T1000 (cell line): ENCODE measurements at places on chromosomes 6 and 20.
A peak's percentile ranks its signal among the peaks of the same experiment; 100 is the strongest.

GRCh38 chr20:34401741-34402455 is 38.8 kb downstream of the ITCH start:
- DNase-seq = no peak

- no peak for DNase-seq
These were observed 202.8 kb downstream of the CD83 start for GRCh38 chr6:14320332-14320731.

DNA sequence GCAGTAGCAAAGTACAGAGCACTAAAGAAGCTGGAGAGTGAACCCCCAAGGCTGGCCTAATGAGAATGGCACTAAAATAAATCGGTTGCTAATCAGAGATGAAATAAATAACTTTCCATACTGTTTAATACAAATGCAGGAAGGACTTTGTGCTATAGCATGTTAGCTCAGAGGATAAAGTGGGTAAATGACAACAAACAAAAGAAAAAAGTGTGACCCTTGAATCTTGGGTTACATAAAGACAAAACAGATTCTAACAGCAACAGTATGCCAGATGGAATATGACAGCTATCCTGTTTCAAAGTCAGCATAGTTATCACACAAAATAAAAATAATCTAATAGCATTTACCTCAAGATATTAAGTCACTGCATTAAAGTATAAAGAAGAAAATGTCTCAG is 622.7 kb downstream of the PHF3 start:
- no peak for DNase-seq

DNA sequence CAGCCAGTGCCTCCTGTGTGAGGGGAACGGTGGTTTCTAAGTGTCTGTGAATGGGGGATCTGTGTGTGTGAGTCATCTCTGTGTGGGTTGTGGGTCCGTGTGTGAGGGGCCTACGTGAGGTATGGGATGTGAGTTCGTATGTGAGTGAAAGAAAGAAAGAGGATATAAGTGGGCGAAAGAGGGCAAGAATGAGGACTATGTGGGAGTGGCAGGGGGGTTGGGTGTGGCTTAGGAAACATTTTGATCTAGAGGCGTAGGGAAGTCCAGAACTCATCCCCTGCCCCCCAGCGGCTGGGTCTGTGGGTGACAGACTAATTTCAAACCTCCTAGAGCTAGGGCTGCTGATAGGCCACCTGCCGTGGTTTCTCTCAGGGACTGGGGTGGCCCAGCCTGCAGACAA is 35.5 kb downstream of the DHX35 start:
- DNase-seq = no peak

DNA sequence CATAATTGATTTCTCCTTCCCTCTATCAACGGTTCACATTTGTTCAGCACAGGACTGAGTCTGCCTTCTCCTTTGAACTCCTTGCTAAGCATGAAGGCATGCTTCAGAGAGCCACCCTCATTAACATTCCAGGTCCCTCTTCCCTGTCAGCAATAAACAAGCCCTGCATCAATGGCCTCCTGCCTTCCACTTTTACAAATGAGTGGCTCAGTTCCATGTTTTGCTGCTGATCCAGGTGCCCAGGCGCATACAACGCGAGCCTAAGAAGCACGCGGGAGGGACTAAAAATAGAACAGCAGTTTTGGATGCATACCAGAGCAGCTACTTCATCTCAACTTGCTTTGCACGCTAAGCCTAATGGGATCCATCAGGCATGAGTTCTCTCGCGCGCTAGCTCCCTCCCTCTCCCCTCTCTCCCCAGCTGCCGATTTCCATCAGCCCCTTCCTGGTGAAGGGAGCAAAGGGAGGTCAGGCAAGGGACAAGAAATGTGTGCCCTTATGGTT is 53.4 kb downstream of the TRAF3IP2 start:
- peak; percentile 41 for DNase-seq

DNA sequence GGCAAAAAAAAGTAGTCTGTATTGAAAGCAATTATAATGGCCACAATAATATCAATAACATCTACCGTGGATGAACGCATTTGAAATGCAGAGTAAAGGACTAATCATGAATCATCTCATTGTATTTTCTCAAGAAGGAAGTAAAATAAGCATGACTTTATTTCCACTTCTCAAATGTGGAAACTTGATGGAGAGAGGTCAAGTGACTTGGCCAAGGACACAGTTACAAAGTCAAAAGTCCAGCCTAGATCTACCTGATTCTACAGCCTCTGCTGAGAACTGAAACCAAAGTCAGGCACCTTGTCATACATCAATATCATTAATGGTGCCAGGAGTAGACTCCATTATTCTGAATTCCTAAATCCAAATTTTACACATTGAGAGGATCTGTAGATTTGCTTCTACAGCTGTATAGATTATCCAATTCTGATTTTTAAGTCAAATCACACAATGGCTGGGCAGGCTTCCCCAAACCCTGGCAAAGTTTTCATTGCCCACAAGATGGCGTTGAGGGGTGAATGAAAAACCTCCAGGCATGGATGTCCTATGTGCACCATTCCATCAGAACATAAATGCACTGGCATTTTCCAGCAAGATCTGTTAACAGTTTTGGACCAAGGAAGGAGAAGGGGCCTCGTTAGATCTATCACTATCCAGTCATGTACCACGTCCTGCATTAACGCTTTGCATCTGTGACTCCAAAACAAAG is 423.1 kb downstream of the MAFB start:
- no peak for DNase-seq

DNA sequence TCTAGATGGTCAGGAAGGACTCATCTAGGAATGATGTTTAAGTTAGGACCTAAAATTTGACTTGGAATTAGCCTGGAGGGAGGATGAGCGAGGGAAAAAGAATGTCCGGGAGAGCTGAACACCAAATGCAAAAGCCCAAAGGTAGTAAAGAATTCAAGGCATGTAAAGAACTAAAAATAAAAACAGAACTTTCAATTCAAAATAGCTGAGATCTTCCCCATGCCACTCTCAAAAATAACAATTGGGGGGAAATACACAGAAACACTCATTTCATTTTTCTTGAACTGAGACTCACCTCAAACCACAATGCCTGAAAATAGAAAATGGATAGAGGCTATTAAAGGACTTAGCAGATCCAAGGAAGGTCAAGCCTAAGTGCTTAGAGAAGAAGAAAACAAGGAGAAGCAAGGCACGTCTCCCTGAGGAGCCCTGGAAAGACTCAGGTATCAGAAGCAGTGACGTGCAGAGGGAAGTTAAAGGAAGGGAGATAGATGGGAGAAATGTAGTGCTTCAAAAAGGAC is 10.4 kb downstream of the PXT1 start:
- DNase-seq = peak; percentile 18

- DNase-seq = no peak
These were observed 94.4 kb upstream of the BEND6 start for GRCh38 chr6:56860475-56860874.

GRCh38 chr6:21214738-21215448 is 378.7 kb upstream of the SOX4 start:
- DNase-seq = no peak

- DNase-seq = no peak
These were observed 295.0 kb upstream of the CHD6 start for GRCh38 chr20:41913146-41913545.

GRCh38 chr6:32239462-32239861 is 15.6 kb upstream of the NOTCH4 start:
- DNase-seq = no peak

DNA sequence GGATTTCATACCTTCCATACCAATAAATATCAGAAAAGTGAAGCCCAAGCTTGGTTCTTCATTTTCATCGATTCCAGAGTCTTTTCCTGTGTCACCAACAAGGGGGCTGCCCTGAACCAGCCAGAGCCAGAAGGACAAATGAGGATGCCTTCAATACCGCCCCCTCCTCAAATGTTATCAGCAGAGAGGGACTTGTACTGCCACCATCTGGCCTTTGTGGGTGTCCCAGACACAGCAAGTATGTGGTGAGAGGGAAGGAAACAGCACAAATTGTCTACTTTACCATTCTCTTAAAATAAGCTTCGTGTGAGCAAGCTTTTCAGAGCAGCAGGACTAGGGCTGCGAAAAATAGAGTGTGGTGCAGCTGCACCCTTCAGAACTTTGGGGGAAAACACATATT is 165.3 kb downstream of the SOBP start:
- DNase-seq = no peak

DNA sequence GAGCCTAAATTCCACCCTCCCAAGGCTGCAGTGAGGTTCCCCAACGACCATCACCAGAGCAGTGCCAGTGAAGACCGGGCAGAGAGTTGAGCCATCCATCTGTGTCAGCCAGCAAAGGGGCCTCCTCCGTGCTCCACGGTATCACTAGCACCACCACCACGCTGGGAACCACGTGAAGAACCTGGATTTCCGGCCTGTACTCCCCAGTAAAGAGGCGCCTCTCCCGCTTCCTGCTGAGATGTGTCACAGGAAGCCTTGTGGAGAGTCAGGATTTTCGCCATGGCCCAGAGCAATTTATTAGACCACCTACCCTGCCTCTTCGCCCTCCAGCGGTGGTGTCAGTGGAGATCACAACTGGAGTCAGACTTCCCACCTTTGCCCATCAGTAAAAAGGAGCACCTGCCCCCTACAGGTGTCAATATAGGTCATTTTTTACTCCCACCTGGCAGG is 28.8 kb downstream of the CPXM1 start:
- DNase-seq = no peak

- DNase-seq = no peak
These were observed 97.2 kb downstream of the HFE start for GRCh38 chr6:26184367-26184891.

GRCh38 chr6:81731814-81732213 is 20.7 kb downstream of the TENT5A start:
- DNase-seq = no peak

GRCh38 chr6:15308435-15309213 is 62.8 kb downstream of the JARID2 start:
- no peak for DNase-seq

- no peak for DNase-seq
These were observed 58.3 kb upstream of the HFE start for GRCh38 chr6:26028746-26029569.

GRCh38 chr6:126786262-126786661 is 332.2 kb upstream of the RSPO3 start:
- DNase-seq = no peak
